ENCODE measurements at places on chromosomes 7 and 10. TPM values are rescaled to one million over a fixed set of nuclear protein-coding genes. Genes with fewer than 3 reads are reported as not detected.

GRCh38 chr7:103343758-103344452, 662 bp downstream of the DNAJC2 start:
- DNase-seq = peak; percentile 72

DNA sequence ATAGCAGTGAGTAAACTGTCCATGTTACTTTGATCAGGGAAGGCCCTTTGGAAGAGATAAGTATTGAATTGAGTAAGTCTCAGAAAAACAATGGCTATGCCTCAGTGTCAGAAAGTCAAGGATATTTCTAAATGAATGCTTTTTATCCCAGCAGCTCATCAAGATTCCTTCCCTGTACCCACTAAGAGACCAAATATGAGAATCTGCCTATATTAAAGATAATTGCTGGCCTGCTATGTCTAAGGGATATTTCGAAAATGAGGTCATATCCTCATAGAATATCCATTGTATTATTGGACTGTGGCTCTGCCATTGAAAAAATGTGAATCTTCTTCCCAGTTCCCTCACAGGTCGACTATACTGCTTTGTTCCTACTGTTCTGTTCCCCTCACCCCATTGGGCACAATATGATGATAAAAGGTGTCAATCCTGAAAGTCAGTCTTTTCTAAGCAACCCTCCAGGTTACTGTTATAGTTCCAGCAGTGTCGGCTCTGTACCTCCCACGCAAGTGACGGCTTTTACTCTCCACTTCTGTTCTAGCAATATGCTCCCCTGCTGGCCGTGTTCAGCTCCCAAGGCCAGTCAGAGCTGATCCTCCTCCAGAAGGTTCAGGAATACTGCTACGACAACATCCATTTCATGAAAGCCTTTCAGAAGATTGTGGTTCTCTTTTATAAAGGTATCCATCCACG, 51.7 kb downstream of the BZW2 start:
- peak; percentile 62 for DNase-seq

DNA sequence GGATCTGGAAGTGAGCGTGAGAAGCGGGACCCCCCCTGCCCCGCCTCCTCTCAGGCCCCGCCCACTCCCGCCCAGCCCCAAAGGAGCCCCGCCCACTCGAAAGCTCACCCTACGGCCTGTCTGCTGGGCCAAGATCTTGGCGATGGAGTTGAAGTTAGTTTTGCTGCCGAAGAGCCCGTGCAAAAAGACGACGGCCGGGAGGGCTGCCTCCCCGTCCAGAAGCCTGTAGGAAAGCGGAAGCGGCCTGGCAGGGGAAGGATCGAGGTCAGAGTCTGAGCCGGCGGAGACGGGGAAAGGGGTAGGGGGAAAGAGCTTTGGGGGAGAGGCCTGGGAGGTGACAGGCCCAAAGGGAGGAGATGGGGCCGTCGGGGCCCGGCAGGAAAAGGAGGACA, 386 bp downstream of the ABHD11 start:
- DNase-seq = peak; percentile 96

DNA sequence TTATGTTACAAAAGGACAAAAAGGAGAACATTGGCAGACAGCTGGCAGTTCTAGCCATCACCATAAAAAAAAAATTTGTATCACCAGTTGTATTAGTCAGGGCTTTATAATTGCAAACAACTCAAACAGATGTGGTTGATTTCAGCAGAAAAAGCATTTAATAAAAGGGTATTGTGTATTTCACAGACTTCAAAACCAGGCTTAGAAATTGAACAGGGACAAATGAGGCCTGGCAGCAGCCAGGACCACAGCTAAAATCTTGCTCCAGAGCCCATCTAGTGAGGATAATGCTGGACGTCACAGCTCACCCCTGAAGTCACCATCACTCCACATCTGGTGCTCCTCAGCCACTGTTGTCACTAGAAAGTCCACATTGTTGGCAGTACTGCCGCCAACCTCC, 52.9 kb upstream of the CALD1 start:
- DNase-seq = no peak

DNA sequence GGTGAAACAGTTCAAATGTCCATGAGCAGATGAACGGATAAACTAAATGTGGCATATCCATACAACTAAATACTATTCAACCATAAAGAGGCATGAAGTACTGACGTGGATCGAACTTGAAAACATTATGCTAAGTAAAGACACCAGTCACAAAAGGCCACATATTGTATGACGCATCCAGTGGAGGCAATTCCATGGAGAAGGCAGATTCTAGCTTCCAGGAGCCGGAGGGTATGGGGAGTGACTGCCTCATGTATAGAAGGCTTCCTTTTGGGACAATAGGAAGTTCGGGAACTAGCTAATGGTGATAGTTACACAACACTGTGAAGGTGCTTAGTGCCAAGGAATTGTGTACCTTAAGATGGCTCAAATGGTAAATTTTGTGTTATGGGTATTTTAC, 98.4 kb downstream of the VIPR2 start:
- DNase-seq = no peak

The CHRM2 gene
- 1.2 TPM for total RNA-seq

The NUTM2A gene
- total RNA-seq = 0.72 TPM

DNA sequence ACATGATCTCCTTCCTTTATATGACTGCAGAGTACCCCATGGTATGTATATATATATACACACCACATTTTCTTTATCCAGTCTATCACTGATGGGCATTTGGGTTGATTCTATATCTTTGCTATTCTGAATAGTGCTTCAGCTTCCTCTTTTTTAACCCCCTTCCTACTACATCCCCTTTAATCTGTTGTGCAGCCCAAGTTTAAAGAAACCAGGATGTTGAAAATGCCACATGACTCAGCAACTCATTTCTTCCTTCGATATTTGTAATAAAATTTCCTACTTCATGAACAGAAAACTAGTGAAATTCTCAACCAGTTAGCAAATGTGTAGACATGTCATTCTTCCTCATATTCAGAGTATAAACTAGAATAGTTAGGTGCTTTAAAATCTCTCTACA, 1245.7 kb upstream of the SORCS1 start:
- no peak for DNase-seq

GRCh38 chr7:84677117-84677732, 482.6 kb upstream of the SEMA3A start:
- DNase-seq = no peak

GRCh38 chr7:12583922-12584321, 13.4 kb downstream of the SCIN start:
- DNase-seq = no peak

DNA sequence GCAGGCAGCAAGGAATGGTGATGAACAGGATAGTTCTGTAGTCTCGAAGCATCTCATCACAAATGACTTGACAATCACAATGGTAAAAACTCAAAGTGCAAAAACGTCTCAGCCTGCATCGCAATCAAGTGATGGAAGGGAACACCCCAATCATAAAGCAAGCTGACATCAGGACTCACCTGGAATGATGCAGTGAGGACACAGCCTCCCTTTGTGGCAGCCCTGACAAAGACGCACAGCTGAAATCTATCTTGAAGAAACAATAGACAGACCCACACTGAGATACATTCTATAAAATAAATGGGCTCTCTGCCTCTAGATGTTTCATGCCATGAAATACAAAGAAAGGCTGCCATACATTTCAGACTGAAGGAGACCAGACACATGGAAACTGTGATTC, 748.0 kb upstream of the IGFBP3 start:
- no peak for DNase-seq

The GHRHR gene
- total RNA-seq = not detected

The CRPPA gene
- 2.4 TPM for total RNA-seq

DNA sequence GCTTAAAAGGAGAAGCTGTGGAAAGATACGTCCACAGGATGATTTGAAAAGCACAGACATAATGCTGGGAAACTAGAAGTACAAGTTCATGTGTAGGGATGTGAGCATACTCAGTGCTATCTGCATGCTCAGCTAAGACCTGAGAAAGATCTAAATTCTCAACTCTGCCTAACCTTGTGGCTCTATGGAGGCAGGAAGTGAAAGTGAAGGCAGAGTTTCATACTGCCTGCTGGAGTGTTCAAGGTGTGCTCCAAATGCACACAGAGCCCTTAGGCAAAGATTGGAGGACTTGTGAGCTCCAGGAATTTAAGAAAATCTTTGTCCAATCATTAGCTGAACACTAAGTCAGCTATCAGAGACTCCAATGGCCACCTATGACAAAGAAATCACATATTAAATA, 190.9 kb downstream of the RNLS start:
- DNase-seq = no peak

- peak; percentile 19 for DNase-seq
Measured at GRCh38 chr7:154372011-154372601, 319.9 kb downstream of the DPP6 start.

DNA sequence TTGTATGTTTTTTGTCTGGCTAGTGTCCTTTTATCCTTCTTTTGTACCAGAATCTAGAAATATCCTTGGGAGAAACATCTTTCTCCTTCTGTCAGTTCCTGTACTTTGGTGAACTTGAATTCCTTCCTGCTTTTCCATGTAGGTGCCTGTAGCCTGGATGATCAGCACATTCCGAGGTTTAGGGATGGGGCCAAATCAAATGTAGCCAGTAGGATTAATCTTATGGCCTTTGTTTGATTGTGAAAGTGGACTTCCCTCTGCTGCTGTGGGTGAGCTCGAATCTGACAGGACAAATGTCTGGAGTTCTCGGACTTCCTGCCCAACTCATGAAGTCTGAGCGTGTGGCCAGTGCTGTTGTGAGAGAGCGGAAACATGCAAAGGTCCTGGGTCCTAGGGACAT, 33.2 kb upstream of the NAMPT start:
- no peak for DNase-seq

GRCh38 chr10:90988802-90989201, 67.9 kb upstream of the ANKRD1 start:
- no peak for DNase-seq

The GSTO2 gene
- total RNA-seq = 2.2 TPM

DNA sequence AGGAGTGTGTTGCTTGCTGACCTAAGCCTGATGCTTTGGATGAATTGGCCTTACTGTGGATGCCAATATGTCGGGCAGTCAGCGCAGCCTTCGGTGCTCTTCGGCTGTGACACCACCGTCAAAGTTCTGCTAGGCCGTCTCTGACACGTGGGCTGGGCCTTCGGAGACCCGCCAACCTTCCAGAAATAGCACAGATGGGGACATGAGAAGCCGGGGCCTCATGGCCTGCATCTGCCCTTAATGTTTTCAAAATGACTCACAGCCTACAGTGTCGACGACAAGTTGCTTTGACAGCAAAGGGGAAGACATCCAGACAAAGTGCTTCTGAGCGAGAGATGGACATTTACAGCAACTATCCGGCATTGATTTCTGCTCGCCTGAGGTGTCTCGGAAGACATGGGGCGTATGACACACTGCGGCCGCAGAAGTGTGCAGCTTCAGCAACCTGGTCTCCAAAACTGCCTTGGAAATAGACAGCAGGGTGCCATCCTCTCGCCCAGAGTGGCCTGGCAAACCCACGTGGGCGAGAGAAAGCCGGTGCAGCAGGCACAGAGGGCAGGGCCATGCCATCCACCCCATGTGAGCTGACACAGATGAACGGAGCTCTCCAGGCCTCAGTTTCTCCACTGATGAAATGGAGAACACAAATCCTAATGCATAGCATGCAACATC, 94.0 kb upstream of the PPP2R2D start:
- peak; percentile 29 for DNase-seq

DNA sequence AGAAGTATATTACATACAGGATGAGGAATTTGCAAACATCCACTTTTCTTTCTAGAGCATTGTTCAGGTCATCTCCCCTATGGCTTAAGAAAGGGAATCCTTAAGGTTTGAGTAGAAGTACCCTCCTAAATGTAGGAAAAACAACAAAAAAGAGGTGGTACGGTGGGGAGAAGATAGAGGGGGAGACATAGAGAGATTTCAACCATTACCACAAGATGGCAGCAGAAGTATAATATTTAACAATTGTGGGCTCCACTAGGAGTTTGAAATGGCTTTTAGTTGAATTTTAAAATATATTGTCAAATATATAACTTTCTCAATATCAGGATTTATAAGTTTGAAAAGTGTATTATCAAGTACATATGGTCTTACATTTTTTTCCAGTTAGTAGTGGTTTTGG, 72.7 kb upstream of the PRKG1 start:
- no peak for DNase-seq

- DNase-seq = no peak
Measured at GRCh38 chr10:42532996-42533395, 105.4 kb downstream of the ZNF33B start.

GRCh38 chr7:71544816-71545215, 412.9 kb downstream of the GALNT17 start:
- DNase-seq = no peak

DNA sequence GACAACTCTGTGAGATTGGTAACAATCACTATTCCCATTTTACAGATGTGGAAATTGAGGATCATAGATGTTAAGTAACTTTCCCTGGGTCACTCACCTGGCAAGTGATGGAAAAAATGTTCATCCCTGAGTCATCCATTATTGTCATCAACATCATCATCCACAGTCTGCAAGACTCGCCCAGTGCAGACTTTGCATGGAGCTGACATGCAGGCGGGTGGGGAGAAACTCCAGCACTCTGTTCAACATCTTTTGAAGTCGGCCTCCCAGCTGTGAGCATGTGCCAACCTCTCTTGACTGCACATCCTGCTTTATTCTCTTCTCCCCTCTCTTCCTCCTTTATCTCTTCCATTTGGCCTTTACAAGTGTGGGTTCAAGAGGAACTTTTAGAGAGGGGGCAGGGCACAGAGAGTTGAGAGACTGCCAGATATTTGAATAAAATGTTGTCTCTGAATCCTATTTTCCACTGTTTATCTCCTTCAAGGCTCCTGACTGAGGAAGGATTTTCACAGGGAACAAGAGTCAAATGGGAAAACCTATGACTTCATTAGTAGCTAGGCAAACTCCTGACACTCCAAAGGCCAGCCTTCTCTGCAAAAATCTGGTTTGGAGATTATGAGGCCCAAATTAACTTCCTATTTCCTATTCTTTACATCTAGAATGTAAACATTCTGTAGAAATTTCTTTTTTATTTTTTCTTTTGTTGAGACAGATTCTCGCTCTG, 283.7 kb upstream of the PODXL start:
- no peak for DNase-seq

DNA sequence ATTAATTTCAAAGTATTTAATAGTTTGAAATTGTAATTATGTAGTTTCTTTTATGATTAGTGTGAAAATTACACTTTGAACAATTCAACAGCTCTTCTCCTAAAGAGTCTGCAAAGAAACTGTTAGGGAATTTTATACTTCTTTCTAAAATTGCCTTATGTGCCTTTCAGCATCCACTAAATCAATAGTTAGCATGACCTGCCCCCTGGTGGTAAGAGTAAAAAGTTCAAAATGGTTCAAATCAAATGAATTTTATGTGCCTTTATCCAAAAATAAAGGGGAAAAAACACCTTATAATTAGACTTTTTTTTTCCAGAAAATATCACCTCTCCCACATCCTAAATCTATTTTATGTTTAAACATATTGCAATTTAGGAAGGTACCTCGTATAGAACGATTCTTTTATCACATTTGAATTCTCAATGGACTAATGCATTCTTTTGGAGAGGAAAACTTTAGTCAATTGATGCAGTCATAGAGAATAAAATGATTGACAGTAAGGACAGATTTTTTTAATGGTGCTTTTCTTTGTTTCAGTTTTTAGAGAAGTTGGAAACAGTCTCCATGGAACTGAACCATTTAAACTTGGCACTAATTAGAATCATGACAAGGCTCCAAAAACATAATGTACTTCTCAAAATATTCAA, 163.7 kb downstream of the SEMA3D start:
- DNase-seq = no peak
